ENCODE measurements at places on chromosomes 6 and 20.

GRCh38 chr6:153106021-153106420 is 25.1 kb downstream of the RGS17 start:
- DNase-seq, result no peak

DNA sequence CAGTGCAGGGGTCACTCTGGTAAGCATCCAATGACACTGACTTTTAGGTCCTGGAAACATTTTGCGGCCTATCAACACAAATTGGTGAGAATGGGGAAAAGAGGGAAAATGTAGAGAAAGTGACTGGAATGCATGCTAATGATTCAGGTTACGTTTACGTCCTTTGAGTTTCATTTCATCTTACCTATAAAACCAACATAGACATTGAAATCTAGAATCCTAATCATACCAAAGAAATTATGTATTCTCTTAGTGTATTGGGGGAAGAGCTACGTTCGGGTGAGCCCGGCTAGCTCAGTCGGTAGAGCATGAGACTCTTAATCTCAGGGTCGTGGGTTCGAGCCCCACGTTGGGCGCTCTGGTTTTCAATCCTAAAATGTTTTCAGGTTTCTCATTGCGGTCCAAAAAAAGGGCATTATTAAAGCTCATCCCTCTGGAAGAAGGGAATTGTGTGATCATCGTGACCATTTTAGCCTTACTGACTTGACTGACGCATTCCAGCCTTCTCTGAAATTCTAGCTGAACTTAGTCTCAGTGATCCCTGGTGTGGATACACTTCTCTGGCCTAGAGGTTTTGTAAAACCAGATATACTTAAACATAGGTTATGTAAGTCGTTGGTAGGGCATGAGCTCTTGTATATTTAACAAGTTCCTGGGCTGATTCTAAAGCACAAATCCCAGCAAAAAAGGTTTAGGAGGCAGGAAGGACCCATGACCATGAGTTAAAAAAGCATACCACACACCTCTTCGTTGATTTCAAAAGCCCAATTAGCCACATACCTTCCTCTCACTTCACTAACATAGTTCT is 18.3 kb downstream of the HMGN4 start:
- peak; percentile 55 for DNase-seq

DNA sequence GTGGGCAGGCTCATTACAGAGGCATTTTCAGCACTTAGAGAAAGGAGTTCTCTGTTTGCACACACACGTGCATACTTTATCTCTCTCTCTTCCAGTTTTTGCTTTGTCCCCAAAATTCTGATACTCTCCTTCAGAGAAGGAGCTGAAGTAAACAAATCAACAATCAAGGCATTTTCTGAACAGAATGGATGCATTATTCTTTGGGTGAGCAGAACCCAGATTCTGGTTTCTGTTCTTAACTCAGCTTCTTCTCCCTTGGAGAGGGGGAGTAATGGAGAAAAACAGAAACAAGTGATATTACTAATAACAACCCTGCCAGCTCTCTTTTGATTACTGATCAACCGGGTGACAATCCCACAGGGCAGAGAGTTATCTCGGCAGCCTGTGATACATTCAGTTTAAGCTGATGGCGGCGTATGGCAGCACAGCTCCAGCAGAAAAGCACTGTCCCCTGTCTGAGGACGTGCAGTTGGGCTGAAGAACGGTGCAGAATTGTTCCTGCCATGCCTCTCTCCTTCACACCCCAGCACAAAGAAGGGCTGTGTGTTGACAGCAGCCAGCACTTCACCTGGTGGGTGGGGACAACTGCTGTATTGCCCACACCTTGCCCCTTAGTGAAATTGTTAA is 47.3 kb upstream of the SASH1 start:
- DNase-seq, result no peak

- peak; percentile 85 for DNase-seq
Measured at GRCh38 chr6:149925974-149926777, 3.3 kb upstream of the RAET1G start.

DNA sequence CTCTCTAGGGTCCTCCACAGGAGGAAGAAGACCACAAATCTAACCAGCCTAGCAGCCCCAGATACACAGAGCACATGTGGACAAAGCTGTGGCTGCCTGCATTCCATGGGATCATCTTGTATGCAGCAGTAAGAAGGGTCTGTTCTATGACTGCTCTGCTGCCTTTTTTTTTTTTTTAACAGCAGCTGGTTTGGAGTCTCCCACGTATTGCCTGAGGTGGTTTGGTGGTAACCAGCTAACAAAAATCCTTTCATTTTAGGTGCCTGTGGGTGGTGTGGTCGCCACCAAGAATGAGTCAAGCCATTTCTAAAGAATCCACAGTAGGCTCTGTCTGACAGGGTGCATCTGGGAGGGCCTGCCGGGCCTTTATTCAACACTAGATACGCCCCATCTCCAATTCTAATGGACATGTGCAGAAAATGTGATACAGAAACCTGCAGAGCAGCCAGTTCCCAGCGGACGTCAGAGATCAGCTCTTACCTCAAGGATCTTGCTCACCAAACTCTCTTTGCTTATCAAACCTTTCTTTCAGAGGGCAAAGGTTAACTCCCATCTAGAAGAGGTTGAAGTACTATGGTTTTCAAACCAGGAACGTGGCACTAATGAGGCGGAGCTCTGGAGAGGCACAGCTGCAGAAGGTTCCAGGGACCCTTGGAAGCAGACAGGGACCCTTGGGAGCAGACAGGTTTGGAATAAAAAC is 32.0 kb downstream of the GNAS-AS1 start:
- DNase-seq, result no peak

DNA sequence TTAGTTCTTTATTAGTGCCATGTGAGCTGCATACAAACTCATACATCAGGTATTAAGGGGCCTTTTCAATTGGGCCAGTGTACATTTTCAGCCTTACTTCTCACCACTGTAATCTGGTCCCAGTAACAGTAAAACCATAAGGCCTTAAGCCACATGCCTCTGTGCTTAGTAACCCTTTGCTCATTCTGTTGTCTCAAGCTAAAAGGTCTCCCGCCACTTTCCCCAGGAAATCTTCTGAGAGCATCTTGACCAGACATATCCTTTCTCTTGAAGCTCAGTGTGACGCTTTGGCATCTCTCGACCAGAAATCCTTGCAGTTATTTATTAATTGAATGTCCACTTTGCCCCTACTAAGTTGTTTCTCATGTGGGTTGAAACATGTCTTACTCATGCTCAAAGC is 68.0 kb downstream of the CYP39A1 start:
- no peak for DNase-seq

DNA sequence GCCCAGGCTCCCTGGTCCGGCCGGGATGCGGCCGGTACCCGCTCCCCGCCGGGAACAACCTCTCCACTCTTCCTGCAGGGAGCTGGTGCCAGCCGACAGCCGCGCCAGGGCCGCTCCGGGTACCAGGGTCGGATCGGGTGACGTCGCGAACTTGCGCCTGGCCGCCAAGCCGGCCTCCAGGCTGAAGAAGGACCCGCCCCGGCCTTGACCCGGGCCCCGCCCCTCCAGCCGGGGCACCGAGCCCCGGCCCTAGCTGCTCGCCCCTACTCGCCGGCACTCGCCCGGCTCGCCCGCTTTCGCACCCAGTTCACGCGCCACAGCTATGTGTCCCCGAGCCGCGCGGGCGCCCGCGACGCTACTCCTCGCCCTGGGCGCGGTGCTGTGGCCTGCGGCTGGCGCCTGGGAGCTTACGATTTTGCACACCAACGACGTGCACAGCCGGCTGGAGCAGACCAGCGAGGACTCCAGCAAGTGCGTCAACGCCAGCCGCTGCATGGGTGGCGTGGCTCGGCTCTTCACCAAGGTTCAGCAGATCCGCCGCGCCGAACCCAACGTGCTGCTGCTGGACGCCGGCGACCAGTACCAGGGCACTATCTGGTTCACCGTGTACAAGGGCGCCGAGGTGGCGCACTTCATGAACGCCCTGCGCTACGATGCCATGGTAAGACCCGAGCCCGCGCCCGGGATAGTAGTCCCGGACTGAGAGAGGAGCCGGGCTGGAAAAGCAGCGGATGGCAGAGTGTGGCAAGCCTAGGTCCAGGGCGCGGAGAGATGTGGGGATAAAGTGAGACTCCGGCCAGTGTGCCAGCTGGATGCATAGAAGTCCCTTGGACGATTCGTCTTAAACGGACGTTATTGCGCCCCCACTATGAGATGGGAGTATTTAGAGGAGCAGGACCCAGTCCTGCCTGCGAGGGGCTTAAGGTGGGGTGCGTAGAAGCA is at the start of gene NT5E:
Gene NT5E (plus strand): TSS at position 266 of the 942 bp plus-strand sequence. CDS start 57 bp downstream, at position 323.
- peak; percentile 90 for DNase-seq

DNA sequence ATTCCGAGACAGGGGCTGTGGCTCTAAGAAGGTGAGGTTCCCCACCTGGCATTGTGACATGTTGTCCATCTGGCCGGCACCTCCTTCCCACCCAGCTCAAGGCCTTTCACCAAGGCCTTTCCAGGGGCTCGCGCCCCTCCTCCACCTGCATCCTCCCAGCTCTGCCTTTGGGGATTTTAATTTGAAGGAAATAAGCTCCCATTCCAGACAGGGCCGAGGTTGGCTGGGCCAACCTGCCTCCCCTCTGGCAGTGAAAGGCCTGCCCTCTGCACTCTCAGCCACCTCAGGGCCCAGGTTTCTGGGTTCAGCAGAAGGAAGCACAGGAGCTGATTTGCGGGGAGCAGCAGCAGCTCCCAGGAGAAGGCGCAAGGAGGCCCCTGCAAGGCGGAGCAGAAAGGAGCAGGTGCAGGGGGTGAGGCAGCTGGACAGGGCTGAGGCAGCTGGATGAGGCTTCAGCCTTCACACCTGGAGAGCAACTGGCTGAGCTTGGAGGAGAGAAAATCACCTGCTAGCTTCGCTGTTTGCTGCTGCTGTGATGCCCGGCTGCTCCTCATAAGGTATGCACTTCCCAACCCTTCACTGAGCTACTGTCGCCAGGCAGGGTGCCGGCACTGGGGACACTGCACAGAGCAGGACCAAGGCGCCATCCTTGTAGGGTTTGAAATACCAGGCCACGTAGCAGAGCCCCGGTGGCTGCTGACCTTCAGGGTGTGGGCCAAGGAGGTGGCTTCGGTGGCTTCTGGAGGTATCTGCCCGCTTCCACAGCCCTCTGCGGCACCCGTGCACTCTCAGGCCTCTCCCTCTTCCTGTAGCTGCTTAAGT is 147.0 kb downstream of the SYNDIG1 start:
- no peak for DNase-seq

DNA sequence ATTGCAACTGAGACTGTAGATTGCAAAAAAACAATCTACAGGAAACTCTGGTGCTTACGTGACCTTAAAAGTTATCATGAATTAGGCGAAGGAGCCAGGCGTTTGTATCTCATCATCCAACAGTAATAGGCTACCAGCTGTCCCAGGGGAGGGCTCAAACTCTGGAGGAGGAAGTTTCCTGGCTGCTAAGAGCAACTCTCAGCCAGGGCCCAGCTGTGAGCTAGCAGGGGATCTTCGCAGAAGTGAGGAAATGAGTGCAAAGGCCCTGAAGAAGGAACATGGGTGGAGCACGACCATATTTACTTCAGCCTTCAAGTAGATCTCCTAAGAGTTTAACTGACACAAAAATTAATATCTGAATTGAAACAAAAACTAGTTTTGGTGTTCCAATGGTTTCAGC is 686.9 kb upstream of the MAP3K7 start:
- no peak for DNase-seq

- DNase-seq, result no peak
Measured at GRCh38 chr6:42396720-42397119, 55.0 kb downstream of the TRERF1 start.

DNA sequence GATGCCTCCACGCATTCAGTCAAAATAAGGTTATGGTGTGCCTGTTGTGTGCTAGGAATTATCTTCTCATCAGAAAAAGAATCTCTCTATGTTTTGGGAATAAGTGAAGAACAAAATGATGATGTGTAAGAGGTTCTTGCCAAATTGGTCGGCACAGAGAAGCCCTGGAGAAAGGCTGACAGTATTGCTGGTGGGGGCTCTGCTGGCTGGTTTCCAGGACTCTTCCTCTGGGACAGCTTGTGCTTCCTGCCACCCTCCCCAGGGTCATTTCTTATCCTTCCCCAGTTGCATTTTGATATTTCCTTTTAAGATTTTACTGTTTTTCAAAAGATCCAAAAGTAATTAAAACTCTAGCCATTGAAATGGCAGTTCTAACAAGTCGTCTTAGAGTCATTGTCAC is 22.1 kb downstream of the CST4 start:
- DNase-seq, result no peak

DNA sequence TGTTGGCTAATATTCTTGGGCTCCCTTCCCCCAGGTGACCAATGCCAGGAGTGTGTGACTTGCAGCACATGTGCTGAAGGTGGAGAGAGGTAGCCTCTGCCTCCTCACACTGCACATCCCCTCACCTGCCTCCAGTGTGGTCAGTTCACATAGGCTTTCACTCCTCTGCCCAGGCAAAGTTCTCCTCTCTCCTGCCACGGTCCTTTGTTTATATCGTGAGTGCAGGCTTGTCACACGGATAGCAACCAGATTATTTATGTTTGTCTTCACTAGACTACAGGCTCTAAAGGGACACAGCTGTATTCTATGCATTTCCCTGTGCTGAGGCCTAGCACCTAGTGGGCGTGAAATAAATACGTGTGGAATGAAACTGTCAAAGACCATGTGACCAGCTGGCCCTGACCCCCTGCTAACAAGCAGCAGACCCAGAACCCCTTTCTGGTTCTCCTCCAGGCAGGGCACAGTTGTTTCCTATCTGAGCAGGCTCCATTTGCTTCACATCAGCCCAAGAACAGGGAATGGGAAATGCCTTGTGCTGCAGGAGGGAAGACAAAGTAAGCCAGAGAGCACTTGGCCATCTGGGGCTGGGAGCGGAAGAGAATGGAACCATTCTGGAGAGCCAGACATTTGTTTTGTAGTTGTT is 42.3 kb downstream of the UNC5CL start:
- DNase-seq, result peak; percentile 67

GRCh38 chr20:57890202-57890800 is 180.5 kb upstream of the PMEPA1 start:
- no peak for DNase-seq

DNA sequence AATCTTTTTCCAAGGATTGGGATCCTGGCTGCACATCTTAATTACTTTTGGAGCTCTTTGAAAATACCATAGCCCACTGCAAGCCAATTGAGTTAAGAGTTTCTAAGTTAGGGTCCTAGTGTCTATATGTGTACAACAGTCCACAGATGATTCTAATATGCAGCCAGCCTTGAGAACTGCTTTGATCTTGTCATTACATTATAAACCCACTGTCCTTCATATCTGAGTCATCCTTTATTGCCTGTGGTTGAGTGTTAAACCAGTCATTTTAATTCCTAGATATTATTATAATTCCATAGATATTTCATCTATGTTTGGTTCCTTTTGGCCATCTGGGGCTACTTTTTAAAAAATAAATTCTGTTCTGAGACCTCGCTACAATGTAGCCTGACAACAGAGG is 24.1 kb downstream of the MCM8 start:
- DNase-seq, result no peak

DNA sequence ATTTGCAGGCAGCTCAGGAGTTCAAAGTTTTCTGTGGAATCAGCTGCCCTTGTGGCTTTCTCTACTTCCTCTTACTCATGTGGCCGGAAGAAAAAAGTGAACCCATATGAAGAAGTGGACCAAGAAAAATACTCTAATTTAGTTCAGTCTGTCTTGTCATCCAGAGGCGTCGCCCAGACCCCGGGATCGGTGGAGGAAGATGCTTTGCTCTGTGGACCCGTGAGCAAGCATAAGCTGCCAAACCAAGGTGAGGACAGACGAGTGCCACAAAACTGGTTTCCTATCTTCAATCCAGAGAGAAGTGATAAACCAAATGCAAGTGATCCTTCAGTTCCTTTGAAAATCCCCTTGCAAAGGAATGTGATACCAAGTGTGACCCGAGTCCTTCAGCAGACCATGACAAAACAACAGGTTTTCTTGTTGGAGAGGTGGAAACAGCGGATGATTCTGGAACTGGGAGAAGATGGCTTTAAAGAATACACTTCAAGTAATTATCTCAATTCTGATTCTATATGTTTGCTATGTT is 1.1 kb downstream of the MGME1 start:
- no peak for DNase-seq

GRCh38 chr6:83198486-83199172 is 5.5 kb downstream of the RWDD2A start:
- DNase-seq, result no peak
